ENCODE measurements at places on chromosomes 6 and 20. TPM values are rescaled to one million over a fixed set of nuclear protein-coding genes. Genes with fewer than 3 reads are reported as not detected.

Gene SLC44A4
- 0.39 TPM for total RNA-seq

Gene OR12D3
- total RNA-seq, result not detected

Gene CD109
- 4.4 TPM for total RNA-seq

DNA sequence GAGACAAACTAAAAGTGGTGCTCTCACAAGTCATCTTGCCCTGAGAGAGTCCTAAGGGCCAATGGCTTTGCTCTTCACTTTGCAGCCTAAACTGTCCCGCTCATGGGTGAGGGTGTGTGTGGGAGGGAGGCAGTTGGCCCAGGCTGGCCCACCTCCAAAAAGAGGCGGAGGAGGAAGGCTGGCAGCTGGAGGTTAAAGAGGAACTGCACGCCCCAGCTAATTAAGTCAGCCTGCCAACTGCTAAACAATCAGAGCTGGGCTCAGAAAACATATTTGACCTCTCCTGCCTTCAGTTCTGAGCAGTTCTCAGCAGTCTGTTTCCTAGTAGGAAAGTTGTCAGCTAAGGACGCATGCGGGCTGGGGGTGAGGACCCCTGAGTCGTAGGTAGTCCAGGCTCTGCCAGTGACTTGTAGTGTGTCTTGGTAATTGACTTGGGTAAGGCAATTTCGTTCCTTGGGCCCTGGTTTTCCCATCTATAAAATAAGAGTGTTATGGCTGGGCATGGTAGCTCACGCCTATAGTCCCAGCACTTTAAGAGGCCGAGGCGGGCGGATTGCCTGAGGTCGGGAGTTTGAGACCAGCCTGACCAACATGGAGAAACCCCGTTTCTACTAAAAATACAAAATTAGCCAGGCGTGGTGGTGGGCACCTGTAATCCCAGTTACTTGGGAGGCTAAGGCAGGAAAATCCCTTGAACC lies 17.0 kb downstream of the GSS start:
- no peak for DNase-seq

GRCh38 chr6:5073992-5074391 lies 11.1 kb upstream of the PPP1R3G start:
- DNase-seq, result no peak

- DNase-seq, result no peak
Measured at GRCh38 chr20:12581644-12582289, 427.0 kb upstream of the SPTLC3 start.

GRCh38 chr20:22374678-22375590 lies 209.4 kb downstream of the FOXA2 start:
- no peak for DNase-seq
